ENCODE measurements at places on chromosomes 12 and 14.

DNA sequence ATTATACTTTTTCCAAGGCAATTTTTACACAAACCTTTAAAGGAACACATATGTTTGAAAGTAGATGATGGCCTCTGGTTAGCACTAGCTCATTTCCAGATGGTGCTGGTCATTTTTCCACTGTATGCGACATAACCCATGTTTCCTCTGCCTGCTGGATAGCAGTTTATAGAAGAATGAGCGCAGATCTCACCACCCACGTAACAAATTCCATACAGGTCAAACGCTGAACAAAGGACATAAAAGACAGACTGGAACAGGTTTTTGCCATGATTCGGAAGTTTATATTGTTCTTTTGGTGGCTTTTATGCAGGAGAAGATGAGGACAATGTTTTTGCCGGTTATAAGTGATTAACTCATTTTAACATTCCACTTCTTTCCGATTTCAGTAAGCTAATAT is 30.7 kb downstream of the PPP1R36 start:
- DNase-seq = no peak

GRCh38 chr14:78091361-78091760 is 78.8 kb upstream of the NRXN3 start:
- DNase-seq = no peak

DNA sequence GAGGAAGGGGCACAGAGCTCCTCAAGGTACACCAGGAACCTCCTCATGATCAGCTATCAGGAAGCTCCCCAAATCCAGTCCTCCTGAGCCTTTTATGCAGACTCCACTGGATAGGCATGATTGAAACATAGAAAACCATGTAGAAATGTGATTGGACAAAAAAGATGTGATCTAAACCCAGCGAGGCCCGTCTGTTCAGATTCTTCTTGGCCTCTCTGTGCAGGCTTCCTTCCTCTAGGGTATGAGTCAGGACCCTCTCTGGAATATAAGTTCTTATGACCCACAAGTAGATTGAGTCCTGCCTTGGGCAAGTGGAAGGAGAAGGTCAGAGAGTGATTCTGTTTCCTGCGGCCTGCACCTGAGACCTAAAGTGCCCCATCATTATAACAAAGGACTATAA is 166.3 kb downstream of the PHLDA1 start:
- DNase-seq = no peak

- no peak for DNase-seq
Measured at GRCh38 chr12:6452245-6452943, 552 bp downstream of the TAPBPL start.

DNA sequence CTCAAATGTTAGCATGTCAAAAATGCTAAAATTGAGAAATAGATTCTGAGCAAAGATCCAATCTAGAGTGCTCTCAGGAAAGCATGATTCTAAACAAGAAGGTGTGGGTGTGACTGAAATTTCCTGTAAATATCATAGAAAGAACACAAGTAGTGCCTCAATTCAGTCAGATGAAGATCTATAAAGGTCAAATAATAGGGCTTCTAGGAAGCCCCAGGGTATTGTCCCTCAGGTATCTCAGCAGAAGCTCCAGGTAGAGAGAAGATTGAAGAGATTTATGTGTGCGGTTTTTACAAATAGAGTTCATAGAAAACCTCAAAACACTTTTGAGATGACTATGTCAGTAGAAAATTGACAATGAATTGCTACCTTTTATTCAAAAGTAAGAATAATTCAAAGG is 13.0 kb downstream of the KLRD1 start:
- DNase-seq = no peak

GRCh38 chr12:1046727-1047126 is 55.7 kb downstream of the ERC1 start:
- DNase-seq = no peak

DNA sequence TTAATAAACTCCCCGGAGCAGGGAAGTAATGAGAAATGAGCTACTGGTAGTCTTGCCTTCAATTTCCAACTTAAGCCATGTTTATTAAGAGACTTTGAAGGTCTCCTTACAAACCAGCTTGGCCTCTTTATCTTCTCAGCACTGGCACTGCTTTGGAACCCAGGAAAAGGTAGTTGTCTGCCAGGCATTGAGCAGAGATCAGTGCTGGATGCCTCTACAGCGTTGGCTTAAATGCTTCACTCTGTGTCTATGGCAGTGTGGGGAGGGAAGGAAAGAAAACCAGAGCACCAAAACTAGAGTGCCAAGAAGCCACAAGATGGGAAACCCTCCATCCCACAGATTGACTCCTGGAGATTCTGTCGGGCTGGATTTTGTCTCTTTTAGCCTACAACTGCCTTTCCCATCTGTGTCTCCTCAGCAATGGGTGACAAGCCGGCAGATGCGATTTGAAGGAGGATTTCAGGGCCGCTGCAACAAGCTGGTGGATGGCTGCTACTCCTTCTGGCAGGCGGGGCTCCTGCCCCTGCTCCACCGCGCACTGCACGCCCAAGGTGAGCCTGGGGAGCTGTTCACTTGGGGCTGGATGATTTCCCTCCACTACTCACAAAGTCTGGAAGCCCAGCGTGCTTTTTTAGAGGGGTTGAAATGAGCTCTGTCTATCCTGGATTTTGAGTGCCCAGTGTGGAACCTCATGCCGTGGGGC is 57.3 kb downstream of the FNTB start:
- no peak for DNase-seq

DNA sequence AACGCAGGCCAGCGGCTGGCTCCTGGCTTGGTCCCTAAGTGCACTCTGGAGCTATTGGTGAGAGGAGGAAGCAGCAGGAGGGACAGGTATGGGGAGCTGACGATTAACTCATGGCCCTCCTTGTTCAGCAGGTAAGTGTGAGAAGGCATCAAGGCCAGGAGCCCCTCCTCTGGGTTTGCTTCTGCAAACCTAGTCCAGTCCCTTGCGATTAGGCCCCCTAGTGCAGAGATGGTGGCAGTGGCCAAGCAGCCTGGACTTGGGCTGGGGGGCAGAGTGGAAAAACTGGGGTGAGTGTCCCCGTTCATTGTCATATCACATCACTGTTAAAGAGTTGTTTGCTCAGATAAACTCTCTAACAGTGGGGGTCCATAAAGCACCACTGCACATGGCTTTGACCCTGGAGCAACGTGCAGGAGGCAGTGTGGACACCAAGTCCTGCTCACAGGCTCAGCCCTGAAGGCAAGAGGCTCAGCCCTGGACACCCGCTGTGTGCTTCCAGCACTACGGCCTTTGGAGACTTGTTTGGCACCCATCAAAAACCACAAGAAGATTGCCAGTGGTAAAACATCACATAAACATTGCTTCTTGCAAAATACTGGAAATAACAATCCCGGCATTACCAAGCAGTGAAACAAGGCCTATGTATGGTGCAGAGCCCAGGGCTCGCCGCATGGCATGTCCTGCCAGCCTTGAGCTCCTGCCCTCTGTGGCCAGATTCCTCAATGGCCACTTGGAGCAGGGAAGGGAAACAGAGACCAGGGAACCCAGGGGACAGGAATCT is 184.3 kb upstream of the RTL1 start:
- no peak for DNase-seq

DNA sequence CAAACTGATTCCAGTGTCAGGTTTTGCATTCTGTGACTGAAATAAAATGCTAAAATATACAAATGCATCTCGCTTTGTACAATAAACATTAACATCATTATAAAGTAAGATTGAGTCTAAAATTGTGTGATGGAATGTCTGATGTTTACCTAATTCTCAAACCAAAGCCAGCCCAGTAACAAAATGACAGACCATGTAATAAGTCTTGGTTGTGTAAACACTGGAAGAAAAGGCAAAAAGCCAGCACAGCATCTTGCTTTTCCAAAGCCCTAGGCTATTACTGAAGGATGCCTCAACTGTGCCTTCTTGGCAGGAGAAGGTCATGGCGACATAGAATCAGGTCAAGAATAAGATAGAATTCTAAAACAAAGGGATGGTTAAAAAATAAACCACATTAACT is 169.6 kb downstream of the EGLN3 start:
- no peak for DNase-seq

DNA sequence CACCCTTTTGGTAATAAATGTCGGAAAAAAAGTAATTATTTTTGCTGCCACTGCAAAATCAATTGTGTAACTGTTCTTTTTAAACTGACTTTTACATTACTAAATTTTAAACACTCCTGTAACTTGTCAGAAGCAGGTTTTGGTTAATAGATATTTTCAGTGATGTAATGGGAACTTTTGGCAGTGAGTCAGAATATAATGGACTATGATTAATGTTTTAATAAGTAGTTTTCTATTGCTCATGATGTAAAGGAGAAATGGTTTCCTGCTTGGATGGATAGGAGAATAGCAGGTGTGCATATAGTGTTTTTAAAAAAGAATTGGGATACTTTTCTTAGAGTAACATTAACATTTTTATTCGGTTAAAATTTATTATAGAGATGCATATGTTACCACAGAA is 58.8 kb downstream of the TRMT5 start:
- DNase-seq = no peak

DNA sequence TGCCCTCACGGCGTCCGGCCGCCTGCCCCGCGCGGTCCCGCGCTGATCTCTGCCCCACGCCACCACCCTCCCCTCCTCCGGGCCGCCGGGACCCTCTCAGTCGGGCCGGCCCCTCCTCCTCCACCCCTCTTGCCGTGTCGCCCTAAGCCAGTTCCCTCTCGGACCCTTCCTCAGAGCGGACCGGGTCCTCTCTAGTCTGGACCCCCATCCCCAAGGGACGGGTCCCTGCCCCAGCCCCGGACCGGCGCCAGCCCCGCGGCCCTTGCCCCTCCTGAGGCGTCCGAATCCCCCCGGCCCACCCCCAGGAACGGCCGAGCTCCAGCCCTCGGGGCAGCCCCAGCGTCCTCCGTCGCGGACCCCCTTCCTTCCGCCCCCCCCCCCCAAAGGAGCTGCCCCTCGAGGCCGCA is 485 bp downstream of the PPP4R4 start:
- DNase-seq = no peak

GRCh38 chr12:25364529-25365339 is 114.0 kb upstream of the KRAS start:
- no peak for DNase-seq

Measured in retinal pigment epithelial cell (primary cell).